ENCODE measurements at places on chromosomes 13 and 19.
A peak's percentile ranks its signal among the peaks of the same experiment; 100 is the strongest.

GRCh38 chr13:95315752-95316151 is 14.5 kb upstream of the ABCC4 start:
- no peak for DNase-seq

DNA sequence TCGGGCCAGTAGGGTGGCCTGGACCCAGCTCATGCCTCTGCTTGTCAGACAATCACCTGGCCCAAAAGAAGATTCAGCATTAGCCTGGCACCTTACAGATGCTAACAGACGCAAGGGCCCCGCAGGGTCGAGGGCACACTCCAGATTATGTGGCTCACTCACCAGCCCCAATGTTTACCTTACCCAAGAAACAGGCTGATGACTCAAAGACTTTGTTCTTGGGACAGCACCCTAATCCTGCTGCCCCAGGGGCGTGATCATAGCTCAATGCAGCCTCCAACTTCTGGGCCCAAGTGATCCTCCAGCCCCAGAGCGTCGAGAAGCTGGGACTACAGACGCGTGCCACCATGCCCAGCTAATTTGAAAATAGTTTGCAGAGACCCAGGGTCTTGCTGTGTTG is 9.8 kb downstream of the ECSIT start:
- DNase-seq = no peak

- DNase-seq = no peak
These were observed 7.5 kb downstream of the RPS9 start for GRCh38 chr19:54207983-54208783.

DNA sequence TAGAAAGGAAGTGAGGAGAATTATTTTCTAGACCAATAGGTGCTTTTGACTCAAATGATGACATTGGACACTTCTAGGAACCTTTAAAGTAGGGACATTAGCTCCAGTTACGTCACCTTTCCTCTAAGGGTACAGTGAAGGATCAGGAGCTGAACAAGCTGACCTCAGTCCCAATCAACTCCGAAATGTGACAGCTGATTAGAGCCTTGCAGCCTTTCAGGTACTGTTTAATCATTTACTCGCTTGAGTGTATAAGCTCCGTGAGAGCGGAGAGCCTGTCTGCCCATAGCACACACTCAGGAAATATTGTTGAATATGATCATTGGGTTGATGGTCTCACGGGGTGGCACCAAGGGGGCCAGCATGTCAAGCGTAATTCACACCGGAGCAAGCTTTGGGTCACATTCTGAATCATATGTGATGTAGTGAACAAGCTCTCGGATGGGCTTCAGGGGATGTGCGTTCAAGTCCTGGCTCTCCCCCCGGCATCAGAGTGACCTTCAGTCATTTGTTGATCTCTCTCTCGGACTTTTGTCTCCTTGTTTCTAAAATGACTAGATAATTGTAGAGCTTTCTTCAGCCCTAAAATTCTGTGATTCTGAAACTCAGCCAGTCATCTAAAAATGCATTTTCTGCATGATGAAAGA is 141.9 kb downstream of the ZIC5 start:
- no peak for DNase-seq

DNA sequence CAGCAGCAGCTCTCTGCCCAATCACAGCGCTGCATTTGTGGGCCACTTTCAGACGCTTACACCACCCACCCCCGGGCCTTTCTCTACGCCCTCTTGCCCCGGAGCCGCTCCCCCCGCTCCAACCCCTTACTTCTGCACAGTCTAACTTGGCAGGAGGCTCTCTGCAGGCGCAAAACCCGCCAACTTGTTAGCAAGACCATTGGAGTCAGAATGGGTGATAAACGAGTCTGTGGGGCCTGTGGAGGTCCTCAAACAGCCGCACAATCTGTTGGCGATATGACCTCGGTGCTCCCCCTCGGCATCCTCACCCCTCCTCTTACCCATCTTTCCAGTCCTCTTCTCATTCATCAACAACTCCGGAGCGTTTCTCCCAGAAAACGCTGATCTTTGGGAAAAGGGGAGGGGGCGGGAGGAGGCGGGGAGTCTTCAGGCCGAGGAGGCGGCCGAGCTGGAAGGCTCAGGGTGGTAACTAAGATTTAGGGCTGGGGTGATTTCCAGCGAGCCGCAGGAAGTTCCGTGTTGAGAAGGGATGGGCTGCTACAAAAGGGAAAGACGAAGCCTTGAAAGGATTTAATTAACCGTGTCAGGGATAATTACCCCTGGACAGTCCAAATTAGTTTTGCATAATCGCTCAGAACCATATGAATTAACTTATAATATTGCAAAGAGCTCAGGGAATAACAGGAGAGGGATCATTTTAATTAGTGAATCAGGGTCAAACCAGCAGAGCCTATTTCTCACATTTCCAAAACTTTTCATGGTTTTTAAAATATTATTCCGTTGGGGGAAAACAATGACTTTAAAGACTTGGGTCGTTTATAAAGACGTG is 4.1 kb downstream of the SOX21 start:
- no peak for DNase-seq

DNA sequence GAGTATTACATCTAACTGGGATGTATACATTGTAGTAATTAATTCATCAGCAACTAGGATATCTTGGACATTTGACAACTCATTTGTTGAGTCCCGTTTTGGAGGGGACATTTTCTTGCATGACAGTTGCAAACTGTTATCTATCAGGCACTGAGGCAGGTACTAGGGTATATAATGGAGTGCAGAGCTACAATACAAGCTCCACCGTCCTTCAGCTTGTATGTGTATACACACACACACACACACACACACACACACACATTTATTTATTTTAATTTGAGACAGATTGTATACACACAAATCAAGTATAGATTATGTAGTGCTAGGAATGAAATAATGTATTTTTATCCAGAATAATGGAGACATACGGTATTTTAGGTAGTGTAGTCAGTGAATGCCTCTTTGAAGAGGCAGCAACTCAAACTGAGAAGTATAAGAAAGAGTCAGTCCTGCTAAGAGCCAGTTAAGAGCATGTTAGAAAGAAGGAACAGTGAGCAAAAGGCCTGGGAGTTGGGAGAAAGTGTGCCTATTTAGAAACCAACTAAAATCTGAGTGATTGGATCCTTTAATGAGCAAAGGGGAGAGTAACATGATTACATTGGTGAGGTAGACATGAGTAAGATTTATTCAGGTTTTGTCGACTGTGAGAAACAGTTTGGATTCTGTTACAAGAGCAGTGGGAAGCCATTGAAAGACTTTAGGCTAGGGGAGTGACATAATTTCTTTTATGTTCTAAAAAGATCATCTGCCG is 74.5 kb downstream of the NBEA start:
- no peak for DNase-seq

- no peak for DNase-seq
These were observed 141.1 kb upstream of the VSTM2B start for GRCh38 chr19:29384656-29385055.

- DNase-seq = no peak
These were observed 63.9 kb upstream of the STARD13 start for GRCh38 chr13:33349288-33349985.

DNA sequence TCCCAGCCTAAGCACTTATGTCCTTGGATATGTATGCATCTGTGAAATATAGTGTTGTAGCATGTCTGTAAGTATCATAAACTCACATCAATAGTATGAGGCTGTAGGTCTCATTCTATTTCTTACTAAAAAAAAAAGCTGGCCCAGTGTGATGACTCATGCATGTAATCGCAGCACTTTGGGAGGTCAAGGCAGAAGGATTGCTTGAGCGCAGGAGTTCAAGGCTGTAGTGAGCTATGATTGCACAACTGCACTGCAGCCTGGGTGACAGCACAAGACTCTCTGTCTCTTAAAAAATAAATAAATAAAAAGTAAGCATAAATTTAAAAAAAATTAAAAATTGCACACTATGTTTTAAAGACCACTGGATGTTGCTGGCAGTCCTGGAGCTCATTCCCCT is 79.1 kb upstream of the SPATA13 start:
- no peak for DNase-seq

GRCh38 chr13:50306156-50306555 is 290.9 kb downstream of the KCNRG start:
- no peak for DNase-seq

GRCh38 chr19:21584537-21584936 is 79.1 kb downstream of the ZNF429 start:
- DNase-seq = no peak

DNA sequence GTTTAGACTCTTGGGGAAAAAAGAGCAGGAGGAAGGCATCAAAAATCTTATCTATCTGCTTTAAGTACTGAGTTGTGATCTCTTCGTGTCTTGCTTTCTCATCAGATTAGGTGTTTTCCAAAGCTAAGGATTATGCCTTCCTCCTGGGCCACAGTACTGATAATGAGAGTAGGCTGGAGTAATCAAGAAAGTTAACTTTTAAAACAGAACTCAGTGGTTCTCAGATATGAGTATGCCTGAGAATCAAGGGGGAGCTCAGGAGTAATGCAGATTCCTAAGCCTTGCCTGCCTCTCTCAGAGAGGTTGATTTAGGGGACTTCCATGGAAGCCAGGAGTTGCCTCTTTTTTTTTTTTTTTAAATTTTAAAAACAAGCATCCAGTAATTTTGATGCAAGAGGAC is 23.5 kb downstream of the CDADC1 start:
- DNase-seq = no peak

DNA sequence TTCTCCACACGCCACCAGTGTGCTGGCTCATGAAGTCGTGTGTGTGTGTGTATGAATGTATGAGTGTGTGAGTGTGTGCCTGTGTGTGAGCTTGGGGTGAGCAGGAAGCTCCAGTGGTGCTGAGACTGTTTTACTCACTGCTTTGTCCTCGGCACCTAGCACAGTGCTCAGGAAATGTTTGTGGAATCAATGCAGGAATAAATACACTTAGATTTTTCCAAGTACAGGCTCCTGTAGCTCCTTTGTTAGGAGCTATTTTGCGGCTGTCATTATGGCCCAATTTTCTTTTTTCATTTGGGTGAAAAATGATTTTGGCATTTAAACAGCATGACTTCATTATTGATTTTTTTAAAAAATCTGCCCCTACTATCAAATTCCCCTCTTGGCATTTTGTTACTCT is 193.5 kb upstream of the KL start:
- DNase-seq = no peak

DNA sequence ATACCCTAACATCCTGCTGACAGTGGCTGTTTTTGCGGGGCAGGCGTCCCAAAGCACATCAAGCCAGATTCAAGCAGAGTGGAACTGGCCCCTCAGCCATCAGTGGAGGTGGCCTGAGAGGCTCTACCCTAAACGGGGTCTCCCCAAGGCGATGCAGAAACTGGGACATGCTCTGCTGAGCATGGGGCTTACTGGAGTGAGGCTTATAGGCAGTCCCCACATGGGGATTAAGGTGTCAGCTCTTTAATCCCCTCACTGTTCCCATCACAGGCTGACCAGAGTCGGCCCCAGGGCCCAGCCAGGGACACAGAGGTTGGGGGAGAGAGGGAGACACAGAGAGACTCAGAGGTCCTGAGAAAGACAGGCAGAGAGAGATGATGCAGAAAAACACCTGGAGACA is 17.0 kb downstream of the CYP2F1 start:
- no peak for DNase-seq

DNA sequence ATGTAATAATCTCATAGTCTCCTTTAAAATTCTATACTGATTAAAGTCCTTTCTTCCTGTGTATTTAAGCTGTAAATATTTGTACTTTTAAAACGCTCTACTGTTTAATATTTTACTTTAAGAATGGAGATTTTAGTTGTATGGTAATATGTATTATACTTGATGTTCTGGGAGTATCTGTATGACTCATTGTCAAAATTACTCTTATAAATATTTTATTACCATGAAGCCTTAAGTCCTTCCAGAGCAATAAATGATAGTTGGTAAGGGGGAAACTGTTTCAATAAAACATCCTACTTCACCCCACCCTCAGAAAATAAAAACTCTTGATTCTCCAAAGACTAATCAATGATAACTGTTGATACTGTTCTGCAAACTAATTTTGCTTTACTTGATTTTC is 6.4 kb downstream of the PCDH9 start:
- no peak for DNase-seq

DNA sequence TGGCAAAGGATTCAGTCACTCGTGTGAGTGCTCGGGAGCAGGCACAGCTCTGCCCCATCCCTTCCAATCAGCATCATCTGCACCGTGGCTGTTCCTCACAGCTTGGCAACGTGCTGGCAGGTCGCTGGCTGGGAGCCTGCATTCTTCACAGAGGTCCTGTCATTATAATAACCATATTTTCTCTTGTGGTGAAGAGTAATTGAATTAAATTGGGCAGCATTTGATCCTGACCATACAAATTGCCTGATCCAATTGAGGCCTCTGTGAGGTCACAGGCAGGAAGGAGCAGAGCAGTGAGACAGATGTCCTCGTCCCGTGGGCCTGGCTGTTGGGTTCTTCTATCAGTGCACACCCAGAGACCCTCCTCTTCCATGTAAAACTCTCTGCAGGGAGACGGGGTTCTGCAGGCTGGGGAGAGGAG is 407.8 kb downstream of the COG6 start:
- no peak for DNase-seq

DNA sequence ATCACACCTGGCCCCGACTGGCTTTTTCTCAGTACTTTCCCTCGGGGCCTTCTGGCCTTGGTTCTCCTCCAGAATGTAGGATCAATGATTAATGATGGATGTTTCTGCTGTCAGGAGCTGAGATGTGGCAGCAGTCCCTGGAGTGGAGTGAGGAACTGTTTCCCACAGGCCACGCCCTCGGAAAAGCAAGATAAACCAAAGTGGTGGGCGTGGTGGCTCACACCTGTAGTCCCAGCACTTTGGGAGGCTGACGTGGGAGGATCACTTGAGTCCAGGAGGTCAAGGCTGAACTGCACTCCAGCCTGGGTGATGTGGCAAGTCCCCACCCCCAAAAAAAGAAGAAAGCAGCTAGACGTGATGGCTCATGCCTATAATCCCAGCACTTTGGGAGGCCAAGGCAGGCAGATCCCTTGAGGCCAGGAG is 7.1 kb upstream of the SHFL start:
- DNase-seq = no peak

GRCh38 chr13:28601581-28601980 is 57.3 kb upstream of the POMP start:
- DNase-seq = no peak

- no peak for DNase-seq
These were observed 95.1 kb downstream of the RAB20 start for GRCh38 chr13:110466266-110466915.

DNA sequence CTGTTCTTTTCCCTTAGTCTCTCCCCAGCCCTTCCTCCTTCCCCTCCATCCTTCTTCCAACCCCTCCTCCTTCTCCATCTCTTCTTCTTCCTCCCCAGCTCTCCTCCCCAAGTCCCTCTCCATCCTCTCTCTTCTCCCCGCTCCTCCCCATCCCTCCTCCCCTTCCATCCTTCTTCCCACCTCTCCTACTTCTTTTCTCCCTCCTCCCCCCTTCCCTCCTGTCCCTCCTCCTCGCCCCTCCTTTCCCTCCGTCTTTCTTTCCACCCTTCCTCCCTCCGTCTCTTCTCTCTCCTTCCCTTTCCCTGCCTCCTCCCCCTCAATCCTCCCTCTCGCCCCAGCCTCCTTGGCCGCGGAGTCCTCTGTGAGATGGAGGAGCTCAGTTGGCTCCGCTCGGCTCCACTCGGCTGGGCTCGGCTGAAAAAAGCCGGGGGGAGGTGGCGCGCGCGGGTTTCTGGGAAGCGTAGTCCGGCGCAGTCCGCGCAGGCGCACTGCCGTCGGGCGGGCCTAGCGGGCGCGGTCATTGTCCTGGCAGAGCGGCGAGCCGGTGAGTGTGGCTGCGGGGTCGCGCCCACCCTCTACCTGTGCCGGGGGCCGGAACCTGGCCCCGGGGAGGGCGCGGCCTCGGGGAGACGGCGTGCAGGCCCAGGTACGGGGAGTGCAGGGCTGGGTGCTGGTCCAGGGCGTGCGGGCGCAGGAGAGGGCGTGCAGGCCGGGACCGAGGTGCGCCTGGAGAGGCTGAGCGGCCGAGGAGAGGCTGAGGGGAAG is at the start of gene ZNF71:
ZNF71 (plus strand) TSS at position 520 of the 765 bp plus-strand sequence. CDS start 6,257 bp downstream, outside the sequence.
- peak; percentile 79 for DNase-seq

All from T-helper 1 cell (primary cell).